ENCODE measurements at places on chromosomes 1 and 21. TPM values are rescaled to one million over a fixed set of nuclear protein-coding genes. Genes with fewer than 3 reads are reported as not detected.

Gene STYXL2
- not detected for total RNA-seq

Gene RIPPLY3
- total RNA-seq = 0.64 TPM

Gene CRP
- not detected for total RNA-seq

Gene HMGCL
- total RNA-seq = 11.7 TPM

Gene HSD17B7
- total RNA-seq = 9.8 TPM

Gene ADGRB2
- total RNA-seq = 8.5 TPM

Gene TMEM82
- total RNA-seq = not detected

Gene LRRC8D
- total RNA-seq = 42.6 TPM

Gene AADACL4
- total RNA-seq = not detected

Gene S100A7
- total RNA-seq = not detected

Gene SERPINC1
- total RNA-seq = 0.16 TPM

Gene LRRC8C
- total RNA-seq = 16.4 TPM

Gene TMEM61
- total RNA-seq = 0.35 TPM

Gene CCDC24
- 6.3 TPM for total RNA-seq

Gene F13B
- not detected for total RNA-seq

Gene TNFAIP8L2
- not detected for total RNA-seq

Gene RIMKLA
- 1.1 TPM for total RNA-seq

Gene SIPA1L2
- total RNA-seq = 7.5 TPM

Gene TRIM45
- 1.7 TPM for total RNA-seq

Gene OLIG2
- total RNA-seq = not detected

Gene HES3
- not detected for total RNA-seq

Gene PIGC
- 40.7 TPM for total RNA-seq

Gene OR2L13
- total RNA-seq = not detected

Gene ERICH3
- total RNA-seq = not detected

Gene RUNX3
- 5.3 TPM for total RNA-seq

Gene ANGPTL7
- total RNA-seq = not detected

Gene RNF186
- not detected for total RNA-seq

Gene CELA2B
- not detected for total RNA-seq

Gene NUF2
- 30.8 TPM for total RNA-seq

Gene CCDC18
- 5.2 TPM for total RNA-seq

Gene LPAR3
- total RNA-seq = 0.35 TPM

Gene LIN9
- 7.6 TPM for total RNA-seq

Gene PLOD1
- 78.9 TPM for total RNA-seq

Gene PTPN14
- total RNA-seq = 5.5 TPM

Gene TRIM63
- not detected for total RNA-seq

Gene EVI5
- 6.3 TPM for total RNA-seq

Gene IL20
- total RNA-seq = not detected

Gene OR2G3
- total RNA-seq = not detected

Gene ADAM15
- total RNA-seq = 52.7 TPM

Gene KISS1
- not detected for total RNA-seq

Gene KRTAP12-1
- total RNA-seq = not detected

Gene LRRC38
- total RNA-seq = not detected

Gene IVL
- not detected for total RNA-seq

All from A549 treated with RU486 at 1 μM for 4 hours (cell line).